Effector memory CD4-positive, alpha-beta T cell (primary cell): ENCODE measurements at places on chromosomes 2 and 18.

DNA sequence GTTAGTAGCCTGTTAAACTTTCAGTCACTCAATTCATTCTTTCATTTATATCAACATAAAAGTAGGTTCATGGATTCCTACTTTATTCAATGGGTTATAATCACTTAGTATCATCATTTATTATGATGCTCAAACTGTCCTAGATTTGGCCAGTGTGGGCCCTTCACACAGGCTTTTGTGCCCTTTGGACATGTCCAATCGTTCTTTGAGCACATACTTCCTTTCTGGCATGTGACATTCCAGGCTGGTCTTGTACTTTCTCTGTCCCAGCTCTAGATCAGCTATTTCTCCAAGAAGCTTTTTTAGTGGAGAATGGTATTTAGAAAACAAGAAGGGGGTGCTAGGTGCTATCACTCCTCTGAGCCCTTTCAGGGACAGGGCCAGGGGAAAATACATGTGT lies 11.5 kb downstream of the POLR1A start:
- no peak for DNase-seq

DNA sequence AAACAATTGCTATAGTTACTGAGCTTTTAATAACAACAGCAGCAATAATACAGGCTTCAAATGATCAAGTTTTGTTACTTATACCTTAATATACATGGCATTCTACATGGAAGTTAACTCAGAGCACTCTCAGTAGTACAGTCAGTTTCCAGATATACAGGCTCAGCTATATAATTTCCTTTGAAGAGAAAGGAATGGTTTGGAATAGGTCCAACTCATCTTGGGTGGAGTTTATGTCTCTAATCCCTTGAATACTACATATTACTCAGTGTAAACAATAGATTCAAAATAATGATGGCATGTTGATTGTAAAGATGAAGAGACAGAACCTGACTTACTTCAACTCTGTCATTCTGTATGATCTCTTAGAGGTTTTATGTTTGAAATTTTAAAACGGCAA lies 174.9 kb downstream of the EPHA4 start:
- DNase-seq, result no peak

DNA sequence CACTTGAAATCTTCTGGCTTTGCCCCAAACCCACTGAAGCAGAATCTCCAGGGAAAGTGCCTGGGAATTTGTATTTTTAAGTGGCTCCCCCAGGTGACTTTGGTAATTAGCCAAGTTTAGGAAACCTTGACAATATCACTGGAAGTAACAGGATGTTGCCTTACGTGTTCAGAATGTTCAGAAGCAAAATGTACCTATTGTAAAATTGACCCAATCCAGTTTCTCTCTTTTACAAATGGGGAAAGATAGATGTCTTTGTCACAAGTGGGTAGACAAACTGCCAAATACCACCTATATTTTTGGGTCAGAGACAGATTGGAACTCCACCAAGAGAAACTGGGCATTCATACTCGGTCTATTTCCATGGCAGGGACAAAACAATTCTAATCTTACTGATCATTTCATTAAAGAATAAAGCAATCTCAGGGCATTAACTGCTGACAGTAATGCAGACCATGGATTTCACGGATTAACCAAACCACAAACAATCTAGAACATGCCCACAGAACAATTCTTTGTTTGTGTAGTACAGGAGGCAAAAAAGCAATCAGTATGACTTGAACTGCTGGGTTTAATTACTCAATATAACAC lies 255.8 kb downstream of the ERBB4 start:
- DNase-seq, result no peak

GRCh38 chr2:239874636-239875356 lies 150.3 kb downstream of the NDUFA10 start:
- DNase-seq, result no peak

DNA sequence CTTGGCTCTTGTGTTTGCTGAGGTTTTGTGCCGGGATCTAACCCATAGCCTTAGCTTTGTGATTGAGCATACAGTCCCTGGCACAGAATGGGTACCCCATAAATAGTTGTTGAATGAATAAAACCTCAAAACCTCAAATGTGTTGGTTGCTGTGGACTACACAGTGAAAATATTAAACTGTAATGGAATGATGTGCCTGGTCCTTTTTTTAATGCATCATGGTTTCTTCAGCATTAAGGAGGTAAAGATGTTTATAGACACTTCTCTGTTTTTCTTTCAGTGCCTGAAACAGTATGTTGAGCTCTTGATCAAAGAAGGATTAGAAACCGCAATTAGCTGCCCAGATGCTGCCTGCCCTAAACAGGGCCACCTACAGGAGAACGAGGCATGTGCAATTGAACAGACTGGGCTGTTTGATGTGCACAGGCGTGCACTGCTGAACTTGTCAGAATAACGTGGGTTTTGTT lies 97.0 kb downstream of the RNF144A start:
- DNase-seq, result no peak

- no peak for DNase-seq
Observed at GRCh38 chr2:160635488-160635887, 141.9 kb upstream of the RBMS1 start.

- no peak for DNase-seq
Observed at GRCh38 chr18:7931763-7932162, 364.6 kb downstream of the PTPRM start.

DNA sequence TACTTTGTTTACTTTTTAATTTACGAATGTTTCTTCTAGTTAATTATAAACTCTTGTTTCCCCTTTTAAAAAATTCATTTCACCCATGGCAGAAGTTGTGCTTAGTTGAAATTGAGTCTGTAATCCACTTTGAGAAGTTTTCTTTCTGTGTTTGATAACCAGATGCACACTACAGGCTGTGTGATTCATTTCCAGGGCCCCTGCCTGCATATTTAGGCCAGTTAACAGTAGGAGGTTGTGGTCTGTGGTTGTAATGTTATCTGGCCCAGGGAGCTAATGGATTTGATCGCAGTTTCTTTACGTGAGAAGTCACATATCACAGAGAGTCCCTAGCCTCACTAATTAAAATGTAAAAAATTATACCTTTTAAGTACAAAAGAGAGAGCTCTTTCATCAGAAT lies 3.3 kb downstream of the CDH7 start:
- no peak for DNase-seq

- no peak for DNase-seq
Observed at GRCh38 chr18:75065251-75066000, 143.5 kb downstream of the PTGR3 start.

DNA sequence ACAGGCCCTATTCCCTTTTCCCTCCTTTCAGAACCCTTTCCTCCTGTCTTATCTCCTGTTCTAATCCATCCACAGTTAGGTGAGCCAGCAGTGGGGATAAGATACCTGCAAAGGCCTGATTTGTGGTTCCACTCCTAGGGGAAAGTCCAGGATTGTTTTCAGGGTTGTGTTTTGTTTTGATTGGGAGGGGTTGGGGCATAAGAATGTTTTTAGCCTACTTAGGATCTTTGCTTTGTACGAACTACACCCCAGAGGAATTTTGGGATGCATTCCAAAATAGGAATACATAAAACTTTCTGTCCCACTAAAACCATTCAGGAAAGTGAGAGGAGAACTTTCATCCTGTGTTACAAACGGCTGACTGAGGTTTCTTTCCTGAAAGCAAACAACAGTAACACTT lies 150.8 kb upstream of the PGAP1 start:
- no peak for DNase-seq

GRCh38 chr2:40550085-40550484 lies 98.2 kb upstream of the SLC8A1 start:
- no peak for DNase-seq

GRCh38 chr2:68107475-68107874 lies 44.7 kb upstream of the C1D start:
- no peak for DNase-seq

DNA sequence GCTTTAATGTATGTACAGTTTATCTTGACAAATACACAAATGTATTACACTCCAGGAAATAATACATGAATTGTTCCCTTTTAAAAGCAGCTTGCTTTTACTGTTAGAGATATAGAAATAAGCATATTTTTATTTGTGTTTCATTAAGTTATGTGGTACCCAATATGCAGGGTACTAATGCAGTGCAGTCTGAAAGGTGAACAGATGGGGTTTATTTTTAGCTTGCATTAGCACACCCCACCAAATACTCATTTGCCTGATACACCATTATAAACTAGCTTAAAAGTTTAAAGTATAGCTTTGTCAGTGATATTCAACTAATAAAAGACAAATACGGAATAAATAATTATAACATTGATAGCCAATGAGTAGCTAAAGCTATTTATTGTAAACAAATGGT lies 394.7 kb upstream of the ZNF804A start:
- DNase-seq, result no peak

DNA sequence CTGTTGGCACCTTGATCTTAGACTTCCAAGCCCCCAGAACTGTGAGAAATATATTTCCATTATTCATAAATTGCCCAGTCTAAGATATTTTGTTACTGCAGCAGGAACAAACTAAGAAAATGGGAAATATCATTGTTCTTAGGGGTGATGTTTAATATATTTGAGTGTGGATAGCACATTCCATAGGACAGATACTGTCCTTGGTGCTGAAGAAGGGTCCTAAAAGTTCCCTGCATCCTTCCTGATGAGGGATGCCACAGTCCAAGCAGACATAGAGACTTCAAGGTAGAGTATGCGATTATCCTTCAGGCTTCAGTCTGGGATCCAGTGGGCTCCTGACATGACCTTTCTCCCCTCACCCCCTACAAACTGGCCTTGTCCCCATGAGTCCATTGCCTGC lies 689.0 kb downstream of the TDRD15 start:
- no peak for DNase-seq

DNA sequence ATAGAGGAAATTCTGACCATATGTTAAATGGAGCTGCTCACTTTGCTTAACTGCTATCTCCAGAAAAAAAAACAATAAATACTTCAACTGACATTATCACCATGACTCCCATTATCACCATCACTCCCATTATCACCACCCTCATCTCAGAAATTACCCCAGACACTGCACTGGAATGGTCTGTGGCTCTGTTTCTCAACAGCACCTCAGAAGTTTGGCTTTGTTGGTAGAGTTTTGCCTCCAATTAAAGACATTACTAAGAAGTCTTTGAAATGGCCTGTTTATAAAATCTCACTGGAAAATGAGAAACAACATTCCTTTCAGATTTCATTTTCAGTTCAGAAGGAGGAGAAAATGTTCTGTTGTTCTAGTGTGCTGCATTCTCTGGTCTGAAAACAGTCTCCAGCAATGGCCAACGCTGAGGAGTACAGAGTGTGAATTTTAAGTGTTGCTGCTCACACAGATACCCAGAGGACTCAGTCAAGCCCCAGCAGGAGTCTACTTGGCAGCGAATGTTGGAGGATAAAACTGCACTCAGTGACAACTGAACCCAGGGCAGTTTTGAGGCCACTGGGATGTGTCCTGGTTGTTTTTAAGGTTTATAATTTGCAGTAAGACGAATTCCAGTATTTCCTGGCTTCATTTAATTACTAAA lies 364.5 kb upstream of the CDH2 start:
- DNase-seq, result no peak

DNA sequence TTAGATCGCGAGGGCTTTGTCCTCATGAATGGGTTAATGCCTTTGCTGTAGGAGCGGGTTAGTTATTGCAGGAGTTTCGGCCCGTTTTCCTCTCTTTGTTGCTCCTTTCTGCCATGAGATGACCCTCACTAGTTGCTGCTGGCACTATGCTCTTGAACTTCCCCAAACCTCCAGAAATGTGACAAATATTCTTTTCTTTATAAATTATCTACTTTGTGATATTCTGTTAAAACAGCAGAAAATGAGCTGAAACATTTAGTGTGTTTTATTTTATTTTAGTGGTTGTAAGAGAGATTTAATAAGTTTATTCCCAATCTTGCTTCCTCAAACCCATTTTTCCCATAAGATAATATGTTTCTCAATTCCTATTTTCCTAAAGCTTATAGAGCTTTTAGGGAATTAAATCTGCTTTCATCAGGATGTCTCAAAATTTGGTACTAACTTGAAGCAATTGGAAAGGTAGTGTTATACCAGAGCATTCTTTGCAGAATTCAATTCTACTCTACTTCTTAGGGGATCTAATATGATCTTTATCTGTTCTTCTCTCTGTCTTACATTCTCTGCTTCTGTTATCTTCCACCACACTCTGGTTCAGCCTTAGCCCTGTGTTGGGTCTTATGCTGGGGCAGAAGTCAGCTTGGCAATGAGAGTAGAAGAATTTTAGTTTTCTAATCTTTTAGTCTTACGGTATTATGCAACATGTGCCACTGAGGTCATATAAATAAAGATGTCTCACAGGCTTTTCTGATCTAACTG lies 23.1 kb downstream of the DDX1 start:
- DNase-seq, result no peak

- no peak for DNase-seq
Observed at GRCh38 chr18:26941584-26941983, 76.1 kb upstream of the AQP4 start.

DNA sequence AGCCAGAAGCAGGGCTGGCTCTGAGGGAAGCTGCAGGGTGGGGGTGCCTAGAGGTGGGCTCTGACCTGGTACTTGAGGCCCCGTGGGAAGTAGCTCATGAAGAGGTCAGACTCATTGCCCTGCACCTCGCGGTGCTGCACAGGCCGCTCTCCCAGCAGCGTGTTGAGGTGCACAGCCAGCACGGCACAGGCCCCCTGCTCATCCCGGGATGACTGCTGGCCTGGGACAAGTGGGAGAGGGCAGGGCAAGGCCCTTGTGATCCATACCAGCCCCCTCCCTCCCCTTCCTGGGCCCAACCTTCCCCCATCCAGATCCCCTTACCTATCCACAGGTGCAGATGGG lies 8.7 kb downstream of the CAPG start:
- no peak for DNase-seq

GRCh38 chr2:239329972-239330572 lies 70.7 kb downstream of the HDAC4 start:
- DNase-seq, result no peak

DNA sequence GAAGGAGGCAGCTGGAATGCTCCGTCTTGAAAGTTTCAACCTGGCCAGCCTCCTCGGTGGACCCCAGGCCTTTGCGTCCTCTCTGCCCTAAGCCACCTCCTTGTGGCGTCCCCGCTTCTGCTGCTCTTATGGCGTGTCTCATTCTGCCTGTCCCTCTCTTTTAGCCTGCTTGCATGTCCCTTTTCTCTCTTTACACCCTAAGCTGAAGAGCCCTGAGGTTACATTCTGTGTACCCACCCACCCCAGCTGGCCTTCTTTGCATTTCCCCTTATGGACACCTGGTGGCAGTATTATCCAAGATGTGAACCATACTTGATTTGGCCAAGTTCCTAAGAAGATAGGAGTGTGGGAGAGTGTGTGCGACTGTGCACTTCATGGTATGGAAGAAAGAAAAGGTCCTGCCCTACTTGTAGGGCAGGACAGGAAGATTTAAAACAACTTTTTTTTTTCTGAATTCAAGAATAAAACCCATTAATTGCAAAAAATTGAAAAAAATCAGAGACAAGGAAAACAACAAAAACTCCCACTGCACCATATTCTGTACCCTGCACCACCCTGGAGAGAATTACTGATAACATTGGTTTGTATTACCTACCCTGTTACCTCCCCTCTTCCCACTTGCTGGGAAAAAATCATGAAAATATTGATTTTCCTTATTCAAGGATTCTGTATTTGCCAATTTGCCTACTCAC lies 77.4 kb downstream of the DYSF start:
- DNase-seq, result no peak

DNA sequence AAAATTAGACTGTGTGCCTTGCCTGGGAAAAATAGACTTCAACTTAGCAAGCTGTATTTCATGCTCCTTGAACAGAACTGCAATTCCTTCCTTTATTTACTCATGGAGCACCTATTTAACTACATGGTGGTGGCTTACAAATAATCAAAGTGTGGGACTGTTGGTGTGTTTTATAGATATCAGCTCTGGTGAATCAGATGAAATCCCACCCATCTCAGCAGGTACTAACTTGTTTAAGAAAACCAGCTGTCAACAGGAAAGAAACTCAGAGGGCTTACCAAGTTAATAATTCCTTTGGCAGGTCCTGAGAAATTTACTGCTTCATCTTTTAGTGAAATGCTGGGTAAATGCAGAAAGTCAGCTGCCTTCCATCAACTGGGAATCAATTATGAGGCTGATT lies 830.6 kb downstream of the SLC4A3 start:
- DNase-seq, result no peak
